ENCODE measurements at places on chromosomes 7 and 10.

- DNase-seq: no peak
Observed at GRCh38 chr7:21620054-21620453, 77.2 kb downstream of the DNAH11 start.

- DNase-seq: no peak
Observed at GRCh38 chr10:3901370-3901769, 116.4 kb upstream of the KLF6 start.

DNA sequence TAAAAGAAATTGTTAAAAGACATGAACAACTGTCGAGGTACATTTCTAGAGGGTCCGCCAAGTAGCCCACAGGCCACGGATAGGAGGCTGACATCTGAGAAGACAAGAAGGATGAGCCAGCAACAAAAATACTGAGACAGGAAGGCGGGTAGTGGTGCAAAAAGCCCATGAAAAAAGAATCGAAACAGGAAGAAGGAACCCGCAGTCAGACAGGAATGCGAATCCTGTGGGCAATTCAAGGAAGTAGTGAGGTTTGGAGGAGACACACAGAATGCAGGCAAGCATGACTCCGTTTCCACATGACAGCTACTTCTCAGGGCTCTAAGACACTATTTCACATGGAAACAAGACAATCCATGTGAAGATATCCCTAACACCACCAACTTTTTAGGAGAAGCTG lies 125.2 kb downstream of the DOCK4 start:
- DNase-seq: no peak

- no peak for DNase-seq
Observed at GRCh38 chr10:65312876-65313275, 1613.0 kb upstream of the LRRTM3 start.

Measured in T-helper 2 cell (primary cell).